Naive thymus-derived CD4-positive, alpha-beta T cell (primary cell): ENCODE measurements at places on chromosomes 1 and 21.

- no peak for DNase-seq
These were observed 5.7 kb downstream of the LRRC71 start for GRCh38 chr1:156926175-156926574.

- no peak for DNase-seq
These were observed 30.5 kb downstream of the EPHB2 start for GRCh38 chr1:22741118-22741517.

GRCh38 chr1:155776414-155776813 is 80.6 kb downstream of the GON4L start:
- no peak for DNase-seq

- DNase-seq: no peak
These were observed 14.5 kb upstream of the CFAP298 start for GRCh38 chr21:32626621-32627196.

- no peak for DNase-seq
These were observed 13.4 kb downstream of the IBA57 start for GRCh38 chr1:228178737-228179684.
